ENCODE measurements at places on chromosomes 2 and 18. TPM values are rescaled to one million over a fixed set of nuclear protein-coding genes. Genes with fewer than 3 reads are reported as not detected.

GRCh38 chr18:59733421-59733820 lies 36.2 kb upstream of the CCBE1 start:
- H3K27ac ChIP-seq: no peak overlapping the region
- H3K36me3 ChIP-seq: no peaks in the 10 kb centered on the region
- no peaks in the 10 kb centered on the region for H3K27me3 ChIP-seq

DNA sequence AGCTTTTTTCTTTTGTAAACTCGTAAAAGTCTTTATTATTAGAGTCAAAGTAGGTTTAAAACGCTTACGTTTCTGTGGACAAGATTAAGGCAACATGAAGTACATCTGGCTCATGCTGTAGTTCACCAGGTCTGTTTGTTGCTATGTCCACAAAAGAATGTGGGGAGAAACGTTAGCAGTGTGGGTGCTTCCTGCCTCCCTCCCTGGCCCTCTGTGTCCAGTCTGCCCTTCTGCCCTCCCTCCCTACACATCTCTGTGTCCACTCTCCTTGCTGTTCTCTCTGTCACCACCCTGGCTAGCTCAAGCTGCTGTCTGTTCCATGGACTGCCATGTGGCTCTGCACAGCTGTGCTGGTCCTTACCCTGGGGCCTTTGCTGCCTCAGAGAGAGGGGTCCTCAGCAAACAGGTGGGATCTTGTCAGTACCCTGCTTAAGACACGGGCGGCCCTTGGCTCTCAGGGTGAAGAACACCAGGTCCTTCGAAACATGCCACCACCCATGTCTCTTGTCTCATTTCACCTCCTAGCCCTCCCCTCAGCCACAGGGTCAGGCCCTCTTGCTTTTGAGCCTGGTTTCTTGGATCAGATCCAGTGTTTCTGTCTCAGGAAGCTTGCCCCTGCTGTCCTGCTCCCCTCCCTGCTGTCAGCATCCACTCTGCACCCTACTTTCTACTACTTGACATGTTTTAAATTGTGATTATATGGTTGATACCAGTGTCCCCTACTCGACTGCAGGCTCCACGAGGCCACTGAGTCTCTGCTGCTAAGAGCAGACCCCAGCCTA lies 79.2 kb downstream of the LIMS1 start:
- no peaks in the 10 kb centered on the region for H3K36me3 ChIP-seq
- peak; percentile 48 for DNase-seq
- peak overlapping the region; percentile 90 for H3K27ac ChIP-seq
- H3K27me3 ChIP-seq: no peaks in the 10 kb centered on the region

DNA sequence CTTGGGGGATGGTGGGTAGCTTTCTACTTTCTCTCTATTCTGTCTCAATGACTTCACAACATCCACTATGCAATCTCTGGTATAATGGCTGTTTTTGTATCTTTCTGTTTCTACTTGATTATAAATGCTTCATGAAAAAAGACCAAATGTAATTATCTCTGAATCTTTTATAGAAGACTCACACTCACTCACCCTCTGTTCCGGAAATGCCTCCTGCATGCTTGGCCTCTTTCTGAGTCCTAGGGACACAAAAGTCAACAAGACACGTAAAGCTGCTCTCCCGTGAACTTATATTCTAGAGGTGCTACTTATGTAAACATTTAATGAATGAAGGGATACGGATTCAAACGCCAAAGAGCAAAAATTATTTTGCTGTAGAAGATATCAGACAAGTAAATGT lies 502.2 kb upstream of the SOX11 start:
- H3K36me3 ChIP-seq: no peaks in the 10 kb centered on the region
- no peak for DNase-seq
- no peaks in the 10 kb centered on the region for H3K27me3 ChIP-seq
- no peak overlapping the region for H3K27ac ChIP-seq

- no peaks in the 10 kb centered on the region for H3K36me3 ChIP-seq
- H3K4me3 ChIP-seq: no peak overlapping the region
- H3K27ac ChIP-seq: no peak overlapping the region
- no peaks in the 10 kb centered on the region for H3K4me1 ChIP-seq
- no peaks in the 10 kb centered on the region for H3K27me3 ChIP-seq
- DNase-seq: no peak
Measured at GRCh38 chr18:79493801-79494211, 98.1 kb downstream of the NFATC1 start.

GRCh38 chr18:13525381-13526029 lies 200.9 kb downstream of the FAM210A start:
- peaks cover 2% of the 10 kb centered on the region for H3K4me1 ChIP-seq
- DNase-seq: no peak
- no peaks in the 10 kb centered on the region for H3K36me3 ChIP-seq
- H3K4me3 ChIP-seq: no peak overlapping the region

GRCh38 chr2:206378835-206379234 lies 64.5 kb upstream of the ADAM23 start:
- peak; percentile 11 for DNase-seq
- H3K4me1 ChIP-seq: no peaks in the 10 kb centered on the region

DNA sequence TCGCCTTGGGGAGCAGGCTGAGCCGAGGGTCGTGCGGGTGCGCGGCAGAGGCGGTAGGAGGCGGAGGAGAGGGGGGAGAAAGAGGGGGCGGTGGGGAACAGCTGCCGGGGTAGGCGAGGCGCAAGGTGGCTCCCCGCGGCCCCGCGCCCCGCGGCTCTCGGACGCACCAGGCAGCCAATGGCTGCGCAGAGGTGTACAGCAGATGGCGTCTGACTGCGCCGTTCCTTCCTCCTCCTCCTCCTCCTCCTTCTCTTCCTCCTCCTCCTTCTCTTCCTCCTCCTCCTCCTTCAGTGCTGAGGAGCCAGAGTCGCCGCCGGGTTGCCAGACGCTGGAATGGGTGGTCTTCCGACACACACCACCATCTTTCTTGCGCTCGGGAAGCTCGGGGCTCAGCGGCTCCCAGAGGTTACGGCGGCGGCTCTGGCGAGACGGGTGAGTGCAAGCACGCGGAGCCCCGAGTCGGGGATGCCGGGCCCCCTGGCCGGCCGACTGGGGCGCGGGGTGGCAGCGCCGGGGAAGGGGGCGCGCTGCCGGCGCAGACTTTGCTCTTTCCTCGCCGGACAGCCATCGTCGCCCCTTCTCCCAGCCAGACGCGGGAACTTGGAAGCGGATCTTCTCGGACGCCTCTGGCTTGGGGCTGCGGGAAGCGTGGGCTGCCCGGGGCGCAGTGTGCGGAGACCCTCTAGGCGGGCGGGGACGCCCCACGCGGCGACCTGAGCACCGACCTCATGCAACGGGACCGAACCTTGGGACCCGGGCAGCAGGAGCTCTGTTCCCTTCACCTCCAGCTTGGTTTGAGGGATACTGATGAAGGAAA lies at the start of gene THSD7B:
Gene THSD7B, plus strand, starts transcription at position 290 of the 817 bp plus-strand sequence. CDS start 116,634 bp downstream, outside the sequence.
- DNase-seq: peak; percentile 15
- H3K27me3 ChIP-seq: peaks cover 3% of the 10 kb centered on the region
- no peak within 1 kb of the TSS for H3K27ac ChIP-seq
- no peaks in the 10 kb centered on the region for H3K36me3 ChIP-seq
- H3K4me3 ChIP-seq: peak within 1 kb of the TSS; percentile 6

- no peak for DNase-seq
- no peaks in the 10 kb centered on the region for H3K4me1 ChIP-seq
- H3K36me3 ChIP-seq: no peaks in the 10 kb centered on the region
- H3K27me3 ChIP-seq: no peaks in the 10 kb centered on the region
Measured at GRCh38 chr2:107068069-107068916, 182.3 kb upstream of the ST6GAL2 start.

DNA sequence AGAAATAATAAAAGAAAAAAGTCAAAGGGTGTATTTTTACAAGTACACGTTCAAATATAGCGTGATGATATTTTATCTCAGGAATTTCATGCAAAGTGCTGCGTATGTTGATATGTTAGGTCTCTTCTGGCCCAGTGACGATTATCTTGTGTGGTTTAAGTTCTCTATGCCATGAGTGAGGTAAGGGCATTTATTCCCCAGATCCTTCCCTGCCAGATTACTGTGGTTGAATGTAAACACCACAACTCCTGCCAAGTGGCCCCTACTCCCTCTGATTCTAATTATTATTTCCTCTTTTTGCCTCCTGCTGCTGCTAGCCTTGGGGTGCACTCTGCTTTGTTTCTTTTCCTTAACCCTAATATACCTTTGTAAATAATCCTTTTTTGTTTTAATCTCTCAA lies 12.2 kb downstream of the SCN2A start:
- no peak overlapping the region for H3K4me3 ChIP-seq
- H3K4me1 ChIP-seq: no peaks in the 10 kb centered on the region
- H3K36me3 ChIP-seq: no peaks in the 10 kb centered on the region
- DNase-seq: no peak
- no peaks in the 10 kb centered on the region for H3K27me3 ChIP-seq
- H3K27ac ChIP-seq: no peak overlapping the region

DNA sequence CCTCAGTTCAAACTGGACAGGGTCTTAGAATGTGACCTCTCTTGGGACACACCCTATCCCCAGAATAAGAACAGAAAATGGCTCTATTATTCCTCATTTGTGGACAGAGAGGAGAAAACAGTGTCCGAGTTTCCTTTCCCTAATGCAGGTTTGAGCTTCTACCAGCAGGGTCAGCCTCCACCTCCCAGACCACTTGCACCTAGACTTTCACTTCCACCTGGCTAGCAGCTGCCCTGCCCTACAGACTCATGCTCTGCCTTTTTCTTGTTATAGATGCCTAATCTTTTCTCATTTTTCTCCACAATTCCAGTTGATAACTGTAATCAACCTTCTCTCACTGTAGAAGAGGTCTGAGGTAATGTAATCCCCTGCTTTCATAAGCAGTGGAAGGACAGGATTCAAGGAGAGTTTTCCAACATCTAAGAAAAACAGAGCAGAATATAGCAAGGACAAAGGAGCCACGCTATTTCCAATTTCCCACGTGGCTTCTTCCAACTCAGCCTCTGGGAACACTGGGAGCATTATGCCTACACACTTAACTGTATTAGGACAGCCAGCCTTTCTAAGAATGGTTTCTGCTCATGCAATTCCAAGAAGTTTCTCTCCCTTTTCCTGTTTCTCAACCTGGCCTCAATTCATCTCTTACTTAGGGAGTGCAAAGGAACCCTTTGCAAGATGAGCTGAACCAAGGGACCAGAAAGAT lies 239.8 kb downstream of the BCL11A start:
- no peak overlapping the region for H3K27ac ChIP-seq
- no peaks in the 10 kb centered on the region for H3K4me1 ChIP-seq
- no peak for DNase-seq
- H3K36me3 ChIP-seq: no peaks in the 10 kb centered on the region

GRCh38 chr2:73426176-73426575 lies 40.5 kb downstream of the ALMS1 start:
- H3K27me3 ChIP-seq: no peaks in the 10 kb centered on the region
- H3K4me1 ChIP-seq: no peaks in the 10 kb centered on the region
- DNase-seq: no peak

GRCh38 chr2:104733226-104733943 lies 120.5 kb upstream of the POU3F3 start:
- no peak overlapping the region for H3K4me3 ChIP-seq
- H3K36me3 ChIP-seq: no peaks in the 10 kb centered on the region
- no peak overlapping the region for H3K27ac ChIP-seq
- no peaks in the 10 kb centered on the region for H3K4me1 ChIP-seq

DNA sequence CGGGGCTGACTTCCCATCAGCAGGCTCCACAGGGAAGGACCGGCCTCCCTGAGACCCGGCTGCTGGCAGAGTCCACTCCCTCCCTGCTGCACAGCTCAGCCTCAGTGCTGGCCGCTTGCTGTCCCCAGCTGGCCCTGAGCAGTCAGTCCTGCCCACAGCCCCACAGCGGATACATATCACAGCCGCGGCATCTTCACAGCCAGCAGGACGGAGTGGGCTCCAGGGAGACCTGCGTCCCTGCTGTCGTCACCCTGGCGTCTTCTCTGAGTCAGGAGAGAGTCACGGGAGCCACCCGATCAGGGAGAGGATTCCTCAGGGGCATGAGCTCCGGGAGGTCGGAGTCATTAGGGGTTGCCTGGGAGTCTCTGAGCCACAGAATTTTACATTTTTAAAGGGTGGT lies 13.1 kb upstream of the SNTG2 start:
- no peak overlapping the region for H3K27ac ChIP-seq
- no peak for DNase-seq
- H3K36me3 ChIP-seq: no peaks in the 10 kb centered on the region
- no peaks in the 10 kb centered on the region for H3K4me1 ChIP-seq
- no peaks in the 10 kb centered on the region for H3K27me3 ChIP-seq

DNA sequence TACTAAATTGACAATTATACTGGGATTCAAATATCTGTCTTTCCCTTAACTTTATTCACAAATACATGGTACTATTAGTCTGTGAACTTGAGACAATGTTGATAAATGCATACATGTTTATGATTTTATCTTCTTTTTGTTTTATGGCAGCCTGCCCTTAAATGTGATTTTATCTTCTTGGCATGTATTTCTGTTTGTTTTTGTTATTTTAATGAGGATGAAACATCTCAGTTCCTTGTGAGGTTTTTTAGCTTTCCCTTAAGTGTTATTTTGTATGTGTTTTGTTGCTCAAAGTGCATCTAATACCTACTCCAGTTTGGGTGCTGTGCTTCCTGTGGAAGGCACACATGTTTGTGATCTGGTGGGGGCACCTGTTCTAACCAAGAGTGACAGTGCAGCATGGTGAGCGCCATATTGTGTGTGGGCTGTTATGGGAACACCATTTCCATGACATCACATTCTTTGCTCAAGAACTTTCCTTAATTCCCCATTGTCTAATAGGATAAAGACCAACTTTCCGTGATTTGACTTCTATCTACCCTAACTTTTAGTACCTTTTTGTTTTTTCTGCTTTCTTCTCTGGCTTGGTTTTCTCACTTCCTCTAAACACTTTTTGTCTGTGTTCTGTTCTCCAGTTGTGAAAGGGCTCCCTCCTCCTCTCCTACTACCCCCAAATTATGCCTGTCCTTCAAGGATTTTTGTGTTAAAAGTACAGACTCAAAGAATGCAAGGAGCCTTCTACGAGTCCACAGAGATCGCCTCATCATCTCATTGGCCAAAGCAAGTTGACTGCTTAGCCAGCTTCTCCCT lies 162.1 kb upstream of the TTC39C start:
- no peaks in the 10 kb centered on the region for H3K27me3 ChIP-seq
- DNase-seq: no peak
- no peaks in the 10 kb centered on the region for H3K36me3 ChIP-seq

- H3K27me3 ChIP-seq: no peaks in the 10 kb centered on the region
- no peak overlapping the region for H3K27ac ChIP-seq
- H3K4me1 ChIP-seq: peaks cover 6% of the 10 kb centered on the region
- peaks cover 3% of the 10 kb centered on the region for H3K36me3 ChIP-seq
- DNase-seq: no peak
- peak overlapping the region; percentile 78 for H3K4me3 ChIP-seq
Measured at GRCh38 chr2:85132397-85132796, 795 bp upstream of the TCF7L1 start.

- no peaks in the 10 kb centered on the region for H3K36me3 ChIP-seq
- H3K27ac ChIP-seq: no peak overlapping the region
- peak; percentile 5 for DNase-seq
- H3K27me3 ChIP-seq: no peaks in the 10 kb centered on the region
Measured at GRCh38 chr2:120428748-120429147, 82.8 kb downstream of the INHBB start.

GRCh38 chr2:39145906-39146421 lies 25.1 kb upstream of the SOS1 start:
- H3K4me1 ChIP-seq: peaks cover 4% of the 10 kb centered on the region
- H3K4me3 ChIP-seq: no peak overlapping the region
- H3K27me3 ChIP-seq: no peaks in the 10 kb centered on the region
- no peak overlapping the region for H3K27ac ChIP-seq

The GLI2 gene
- 9.2 TPM for total RNA-seq

The NTSR2 gene
- not detected for total RNA-seq

The CENPA gene
- 0.71 TPM for total RNA-seq

The PTPRN gene
- 0.21 TPM for total RNA-seq

Data from lung (tissue), 17 donors.